ENCODE measurements at places on chromosomes 2 and 18.
A peak's percentile ranks its signal among the peaks of the same experiment; 100 is the strongest.

DNA sequence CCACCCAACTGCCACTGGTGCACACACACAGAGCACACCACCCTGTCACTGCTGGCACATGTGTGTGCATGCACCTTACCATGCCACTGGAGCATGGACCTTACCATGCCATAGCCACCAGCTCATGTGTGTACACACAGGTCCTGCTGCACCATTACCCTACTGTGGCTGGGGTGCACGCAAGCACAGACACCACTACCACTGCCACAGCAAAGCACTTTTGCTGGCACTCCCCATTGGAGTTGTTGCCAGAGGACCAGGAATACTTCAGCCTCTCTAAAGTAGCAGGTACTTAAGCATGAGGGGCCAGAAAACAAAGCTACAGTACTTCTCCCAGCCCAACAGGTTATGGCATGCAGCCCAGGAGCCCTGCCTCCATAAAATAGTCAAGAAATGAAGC, 404.8 kb downstream of the MBD2 start:
- no peak for DNase-seq

DNA sequence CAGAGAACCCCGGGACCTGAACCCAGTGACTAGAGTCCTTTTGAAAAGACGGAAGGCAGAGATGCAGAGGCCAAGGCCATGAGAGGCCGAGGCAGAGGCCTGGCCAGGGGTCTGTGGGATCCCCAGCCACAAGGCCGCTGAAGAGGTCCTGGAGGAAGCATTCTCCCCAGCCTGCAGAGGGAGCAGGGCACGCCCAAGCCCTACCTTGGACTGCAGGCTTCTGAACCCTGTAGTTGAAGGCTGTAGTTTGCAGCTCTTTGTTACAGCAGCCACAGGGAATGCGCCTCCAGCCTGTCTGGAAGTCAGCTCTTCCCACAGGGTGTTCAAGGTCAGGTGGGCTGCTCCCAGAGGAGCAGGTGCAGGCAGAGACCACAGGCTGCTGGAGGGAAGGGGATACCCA, 22.1 kb upstream of the PXDN start:
- no peak for DNase-seq

DNA sequence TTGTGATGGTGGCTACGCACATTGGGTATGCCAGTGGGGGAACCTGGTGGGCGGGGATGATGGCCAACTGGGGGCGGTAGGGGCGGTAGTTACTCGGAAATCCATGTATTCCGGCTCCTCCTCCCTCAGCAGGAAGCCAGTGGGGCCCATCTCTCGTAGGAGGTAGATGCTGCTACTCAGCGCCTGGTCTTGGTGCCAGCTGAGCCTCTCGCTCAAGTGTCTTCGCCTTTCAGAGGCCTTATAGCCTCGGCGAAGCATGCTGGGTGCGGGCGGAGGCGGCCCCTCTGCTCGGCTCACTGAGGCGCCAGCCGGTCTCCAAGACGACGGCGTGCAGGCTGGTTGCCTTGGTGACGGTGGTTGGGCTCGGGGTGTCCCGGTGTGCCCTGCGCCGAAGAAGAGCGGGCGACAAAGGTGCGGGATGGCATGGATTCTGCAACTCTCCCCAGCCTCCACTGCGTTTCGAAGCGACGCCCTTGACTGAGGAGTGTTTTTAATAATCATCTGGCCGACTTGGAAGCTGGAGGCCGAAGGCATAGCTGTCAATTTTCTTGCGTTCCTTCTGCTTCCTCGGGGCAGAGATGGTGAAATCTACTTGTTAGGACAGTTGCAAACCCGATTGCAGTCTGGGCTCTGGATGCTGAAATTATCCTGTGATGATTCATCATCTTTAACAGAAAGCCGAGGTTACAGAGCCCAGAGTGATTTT, at the start of gene ZSWIM2:
Gene ZSWIM2, minus strand, starts transcription at position 298 of the 706 bp plus-strand sequence. Its CDS starts 40 bp downstream, at position 258.
- peak; percentile 95 for DNase-seq

- no peak for DNase-seq
Observed at GRCh38 chr2:105071379-105071778, 33.5 kb downstream of the MRPS9 start.

- DNase-seq: no peak
Observed at GRCh38 chr2:11546072-11546471, 12.2 kb downstream of the GREB1 start.

- DNase-seq: no peak
Observed at GRCh38 chr2:40127146-40127545, 324.7 kb downstream of the SLC8A1 start.

- no peak for DNase-seq
Observed at GRCh38 chr2:159193791-159194190, 92.7 kb downstream of the WDSUB1 start.

- peak; percentile 48 for DNase-seq
Observed at GRCh38 chr2:157572725-157573124, 55.9 kb downstream of the ACVR1C start.
